Mucosa of gallbladder (tissue), 1 donor: ENCODE measurements at places on chromosomes 1 and 21. TPM values are rescaled to one million over a fixed set of nuclear protein-coding genes. Genes with fewer than 3 reads are reported as not detected.
A peak's percentile ranks its signal among the peaks of the same experiment; 100 is the strongest.

Gene OR2T2
- total RNA-seq, result not detected

Gene STUM
- 0.86 TPM for total RNA-seq

Gene FCRL5
- 0.14 TPM for total RNA-seq

Gene NPR1
- 8.8 TPM for total RNA-seq

Gene AZIN2
- 6.2 TPM for total RNA-seq

Gene S100B
- total RNA-seq, result 7.5 TPM

DNA sequence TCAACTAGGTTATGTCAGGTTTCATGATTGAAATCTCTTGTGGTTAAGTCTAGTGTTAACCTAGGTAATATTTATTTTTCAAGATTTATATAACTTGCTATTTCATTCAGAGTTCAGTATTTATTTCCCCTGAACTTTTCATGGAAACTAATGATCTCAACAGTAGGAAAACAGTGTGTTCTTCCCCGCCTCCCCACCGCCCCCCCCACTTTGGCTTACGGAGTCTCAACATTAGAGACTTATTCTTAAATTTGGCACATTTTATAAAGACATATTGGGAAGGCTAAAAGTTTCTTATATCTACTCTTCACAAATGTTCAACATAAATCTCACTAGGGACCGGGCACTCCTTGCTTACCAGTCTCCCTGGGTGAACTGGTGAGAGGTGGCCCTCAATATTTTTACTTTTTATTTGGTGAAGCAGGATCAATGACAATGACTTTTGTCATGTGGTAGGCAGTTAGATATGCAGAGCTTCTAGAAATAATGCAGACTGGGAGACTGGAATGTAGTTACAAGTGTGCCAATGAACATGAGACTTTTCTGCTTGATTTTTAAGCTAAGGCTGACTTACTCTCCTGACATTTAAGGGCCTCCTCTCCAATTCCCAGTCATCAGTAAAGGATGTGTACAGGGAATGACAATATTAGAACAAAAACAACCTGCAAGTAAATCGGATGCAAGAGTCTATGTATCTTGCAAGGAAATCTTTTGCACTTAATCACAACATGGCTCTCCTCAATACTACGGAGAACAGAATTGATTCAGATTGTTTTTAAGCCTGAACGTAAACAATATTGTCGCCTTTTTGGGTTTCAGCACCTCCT is 1.7 kb upstream of the MAN1A2 start:
- DNase-seq, result no peak

GRCh38 chr1:107871259-107871658 is 93.7 kb downstream of the VAV3 start:
- no peak for DNase-seq

GRCh38 chr1:162040657-162041056 is 17.0 kb upstream of the OLFML2B start:
- DNase-seq, result no peak

DNA sequence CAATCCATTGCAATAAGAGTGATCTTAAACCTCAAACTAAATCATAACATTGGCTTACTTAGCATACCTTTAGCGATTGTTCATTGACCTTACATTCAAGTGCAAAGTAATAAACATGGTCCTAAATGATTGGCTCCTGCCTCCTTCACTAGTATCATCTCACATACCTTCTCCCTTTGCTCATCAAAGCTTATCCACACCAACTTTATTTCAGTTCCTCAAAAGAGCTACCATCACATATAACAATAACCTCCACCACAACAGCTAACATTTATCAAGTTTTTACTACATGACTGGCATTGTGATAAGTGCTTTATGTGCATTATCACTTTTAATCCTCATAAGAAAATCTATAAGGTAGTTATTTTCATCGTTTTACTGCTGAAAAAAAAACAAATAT is 198.8 kb downstream of the COL24A1 start:
- DNase-seq, result no peak

GRCh38 chr1:58572690-58573089 is 4.4 kb downstream of the TACSTD2 start:
- DNase-seq, result no peak

DNA sequence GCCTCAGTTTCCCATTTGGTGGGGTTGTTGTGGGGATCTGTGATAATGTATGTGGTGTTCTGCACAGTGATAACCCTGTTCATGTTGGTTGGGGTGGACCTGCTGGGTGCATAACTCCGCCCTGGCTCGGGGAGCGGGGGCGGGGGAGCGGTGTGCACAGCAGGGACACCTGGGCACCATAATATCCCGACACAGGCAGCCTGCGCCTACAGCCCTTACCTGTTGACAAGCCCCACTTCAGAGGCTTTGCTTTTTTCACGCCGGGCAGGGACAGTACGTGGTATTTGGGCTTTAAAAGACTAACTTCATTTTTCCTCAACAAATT is 48.0 kb upstream of the ACOT11 start:
- DNase-seq, result no peak

DNA sequence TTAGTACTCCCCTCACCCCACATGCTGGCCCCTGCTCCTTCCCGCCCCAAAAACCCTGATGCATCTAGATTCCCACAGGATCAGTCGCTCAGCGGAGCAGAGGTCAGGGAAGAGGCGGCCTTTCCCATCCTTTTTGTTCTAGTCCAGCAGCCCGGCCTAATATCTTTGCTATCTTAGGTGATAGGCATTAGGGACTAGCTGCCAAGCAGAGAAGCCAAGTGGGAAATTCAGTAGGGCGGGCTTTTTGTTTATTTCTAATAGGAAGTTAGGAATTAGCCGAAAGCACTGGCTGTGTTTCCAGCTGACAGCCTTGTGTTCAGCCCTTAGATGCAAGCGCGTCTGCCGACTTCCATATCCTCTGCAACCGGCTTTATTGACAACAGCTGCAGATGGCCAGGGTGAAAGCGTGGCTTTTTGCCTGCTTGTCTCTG is 59.0 kb upstream of the BCAR3 start:
- DNase-seq, result no peak

GRCh38 chr1:185645686-185646085 is 88.5 kb upstream of the HMCN1 start:
- no peak for DNase-seq

- DNase-seq, result no peak
These were observed 31.2 kb upstream of the KDM4A start for GRCh38 chr1:43618521-43619313.

DNA sequence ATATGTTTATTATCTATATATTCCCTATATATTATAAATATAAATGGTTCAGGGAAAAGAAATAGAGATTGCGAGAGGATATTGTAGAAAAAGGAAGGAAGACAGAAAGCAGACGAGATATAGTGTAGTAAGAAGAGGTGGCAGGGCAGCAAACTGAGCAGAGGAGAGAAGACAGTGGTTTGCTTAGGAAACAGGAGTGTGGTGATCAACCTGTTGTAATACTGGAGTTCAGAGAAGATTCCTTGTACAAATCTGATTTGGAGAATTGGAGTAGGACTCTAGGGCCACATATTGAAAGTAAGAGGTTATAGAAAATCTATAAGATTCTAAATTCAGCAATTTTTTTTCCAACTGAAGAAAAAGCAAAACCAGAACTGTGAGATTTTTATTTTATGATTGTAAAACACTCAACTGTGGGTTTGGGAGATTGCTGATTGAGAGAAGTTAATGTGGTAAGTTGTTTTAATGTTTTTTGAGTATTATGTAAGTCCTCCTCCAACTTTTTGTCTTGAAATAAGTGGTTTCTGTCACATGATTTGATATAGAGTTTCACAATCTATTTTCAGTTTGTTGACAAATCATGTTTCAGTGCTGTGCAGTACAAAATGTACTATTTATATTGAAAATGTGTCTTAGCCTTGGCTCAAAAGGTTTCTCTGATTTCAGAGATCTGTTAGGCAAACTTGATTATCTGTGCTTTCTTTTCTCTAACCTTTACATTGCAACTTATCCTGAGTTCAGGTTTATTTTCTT is 9.6 kb upstream of the AMY2B start:
- DNase-seq, result no peak

DNA sequence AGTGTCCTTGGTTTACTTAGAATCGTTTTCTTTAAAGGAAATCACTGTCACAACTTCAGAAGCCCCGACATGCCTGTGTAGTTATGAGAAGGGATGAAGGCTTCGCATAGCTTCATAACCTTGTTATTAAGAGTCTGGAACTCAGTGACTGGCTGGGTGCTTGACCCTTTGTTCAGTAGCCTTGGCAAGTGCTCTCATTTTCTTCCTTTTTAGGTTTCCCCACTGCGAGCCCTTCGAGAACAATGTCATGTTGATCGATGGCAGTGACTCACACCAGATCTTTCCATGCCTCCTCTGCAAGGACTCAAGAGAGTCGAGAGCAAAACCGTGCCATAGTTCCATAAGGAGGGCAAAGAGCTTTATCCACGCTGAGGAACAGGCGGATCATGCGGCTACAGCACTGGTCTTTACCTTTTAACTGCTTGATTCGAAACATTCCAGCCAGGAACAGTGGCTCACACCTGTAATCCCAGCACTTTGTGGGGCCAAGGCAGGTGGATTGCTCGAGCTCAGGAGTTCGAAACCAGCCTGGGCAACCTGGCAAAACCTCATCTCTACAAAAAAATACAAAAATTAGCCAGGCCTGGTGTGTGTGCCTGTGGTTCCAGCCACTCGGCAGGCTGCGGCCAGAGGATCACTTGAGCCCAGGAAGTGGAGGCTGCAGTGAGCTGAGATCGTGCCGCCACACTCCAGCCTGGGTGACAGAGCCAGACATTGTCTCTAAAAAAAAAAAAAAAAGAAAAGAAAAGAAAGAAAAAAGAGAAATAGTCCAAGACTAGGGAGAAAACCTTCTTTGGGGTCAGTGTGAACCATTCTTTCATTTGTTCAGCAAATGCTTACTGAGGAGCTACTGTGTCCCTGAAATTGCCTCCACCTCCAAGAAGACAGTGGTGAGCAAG is 95.4 kb upstream of the ERRFI1 start:
- peak; percentile 91 for DNase-seq

GRCh38 chr1:35500439-35500838 is 56.8 kb downstream of the KIAA0319L start:
- DNase-seq, result no peak

DNA sequence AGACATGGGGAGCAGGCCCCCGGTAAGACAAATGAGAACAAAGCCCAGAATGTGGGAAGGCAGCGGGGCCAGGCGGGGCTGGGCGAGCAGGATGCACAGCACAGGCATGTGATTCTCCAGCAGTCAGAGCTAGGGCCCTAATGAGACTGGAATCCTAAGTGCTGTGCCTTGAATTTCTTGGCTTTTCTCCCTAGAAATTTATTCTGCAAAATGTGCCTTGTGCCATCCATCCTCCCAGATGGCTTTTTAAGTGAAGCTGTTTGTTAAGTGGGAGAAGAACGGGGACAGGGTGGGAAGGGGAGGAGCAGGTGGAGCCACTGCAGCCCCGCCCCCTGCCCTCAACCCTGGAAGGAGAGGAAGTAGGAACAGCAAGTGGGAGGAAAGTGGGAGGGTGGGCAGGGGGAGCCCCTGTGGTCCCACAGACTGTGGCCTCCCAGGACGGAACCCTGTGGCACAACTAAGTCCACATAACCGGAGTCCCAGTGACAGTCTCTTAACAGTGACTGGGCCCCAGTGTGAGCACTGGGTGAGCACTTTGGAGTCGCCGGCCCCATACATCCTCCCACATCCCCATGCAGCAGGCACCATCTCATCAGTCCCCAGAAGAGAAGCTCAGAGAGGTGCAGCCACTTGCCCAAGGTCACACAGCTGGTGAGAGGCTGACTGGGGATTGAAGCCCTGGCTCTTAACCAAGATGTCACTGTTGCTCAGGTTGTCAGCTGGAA is 216.9 kb downstream of the MATN1 start:
- DNase-seq, result no peak

DNA sequence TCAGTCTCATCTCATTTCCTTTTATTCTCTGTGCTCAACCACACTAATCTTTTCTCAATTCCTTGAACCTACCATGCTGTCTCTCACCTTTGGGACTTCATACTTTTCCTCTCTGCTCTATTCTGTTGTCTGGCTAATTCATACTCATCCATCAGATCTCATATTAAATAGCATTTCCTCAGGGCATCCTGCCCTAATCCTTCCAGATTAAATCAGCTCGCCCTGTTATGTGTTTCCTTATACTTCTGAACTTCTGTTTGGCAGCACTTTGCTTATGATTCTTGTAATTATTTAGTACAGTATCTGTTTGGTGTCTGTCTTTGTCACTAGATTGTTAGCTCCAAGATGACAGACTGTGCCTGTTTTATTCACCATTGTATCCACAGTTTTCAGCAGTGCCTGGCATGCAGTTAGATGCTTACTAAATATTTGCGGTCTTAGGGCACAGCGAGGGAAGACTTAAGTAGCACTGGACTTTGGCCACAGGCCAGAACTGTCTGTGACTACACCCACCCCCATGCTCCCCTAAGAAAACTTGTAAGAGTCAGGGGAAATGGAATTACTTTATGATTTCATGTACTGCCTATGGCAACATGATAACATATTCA is 9.9 kb upstream of the CAP1 start:
- no peak for DNase-seq

DNA sequence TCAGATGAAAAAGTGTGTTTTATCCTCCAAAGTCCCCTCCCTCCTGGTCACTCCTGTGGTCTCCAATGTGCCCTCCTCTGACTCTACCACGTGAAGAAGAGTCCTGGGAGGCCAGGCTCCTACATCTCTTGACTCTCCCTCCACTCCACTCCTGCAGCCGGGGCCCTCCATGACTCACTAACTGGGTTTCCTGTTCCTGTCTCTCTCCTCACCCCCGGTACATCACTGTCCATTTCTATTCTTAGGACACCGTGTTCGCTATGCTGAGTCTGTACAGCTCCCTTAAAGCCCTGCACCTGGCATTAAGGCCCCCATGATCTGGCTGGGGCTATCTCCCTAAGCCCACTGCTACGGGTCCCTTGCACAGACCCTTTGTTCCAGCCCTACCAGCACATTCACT is 93.4 kb downstream of the BCAR3 start:
- no peak for DNase-seq

DNA sequence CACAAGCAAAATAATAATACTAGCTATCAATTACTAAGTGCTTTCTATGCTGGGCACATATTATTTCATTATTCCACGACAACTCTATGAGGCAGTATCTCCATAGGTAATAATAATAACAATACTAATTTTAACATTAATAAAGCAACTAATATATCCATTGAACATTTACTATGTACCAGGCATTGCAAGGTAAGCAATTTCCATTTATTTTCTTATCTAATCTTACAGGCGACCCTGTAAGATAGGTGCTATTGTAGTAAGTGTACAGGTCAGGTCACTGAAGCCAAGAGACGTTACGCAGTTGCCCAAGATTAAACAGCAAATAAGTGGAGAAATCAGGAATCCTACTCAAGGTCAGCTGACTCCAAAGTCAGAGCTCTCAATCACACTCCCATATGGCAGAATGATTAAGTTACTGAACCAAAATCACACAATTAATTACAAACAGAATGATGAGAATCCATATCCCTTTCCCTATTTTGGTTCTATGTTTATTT is 198.4 kb downstream of the SLC45A1 start:
- DNase-seq, result no peak

DNA sequence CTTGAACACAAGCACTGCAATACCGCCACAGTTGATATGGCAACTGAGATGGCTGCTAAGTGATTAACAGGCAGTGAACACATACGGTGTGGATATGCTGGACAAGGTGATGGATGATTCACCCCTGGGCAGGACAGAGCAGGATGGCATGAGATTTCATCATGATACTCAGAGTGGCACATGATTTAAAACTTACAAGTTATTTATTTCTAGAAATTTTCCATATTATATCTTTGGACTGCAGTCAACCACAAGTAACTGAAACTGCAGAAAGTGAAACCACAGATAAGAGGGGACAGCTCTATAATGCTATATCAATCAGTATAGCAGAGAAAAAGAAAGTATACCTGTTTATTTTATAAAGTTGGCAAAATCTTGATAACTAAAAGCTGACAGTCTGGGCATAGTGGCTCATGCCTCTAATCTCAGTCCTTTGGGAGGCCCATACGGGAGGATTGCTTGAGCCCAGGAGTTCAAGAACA is 47.9 kb downstream of the PHACTR4 start:
- peak; percentile 14 for DNase-seq
